COR-L47 (cell line): ENCODE measurements at places on chromosomes 3 and 15.

GRCh38 chr3:61892891-61893290, 331.5 kb downstream of the PTPRG start:
- DNase-seq, result no peak

GRCh38 chr15:101047301-101047781, 128.2 kb downstream of the LRRK1 start:
- DNase-seq, result no peak

GRCh38 chr3:155252535-155252934, 40.9 kb downstream of the STRIT1 start:
- DNase-seq, result no peak

DNA sequence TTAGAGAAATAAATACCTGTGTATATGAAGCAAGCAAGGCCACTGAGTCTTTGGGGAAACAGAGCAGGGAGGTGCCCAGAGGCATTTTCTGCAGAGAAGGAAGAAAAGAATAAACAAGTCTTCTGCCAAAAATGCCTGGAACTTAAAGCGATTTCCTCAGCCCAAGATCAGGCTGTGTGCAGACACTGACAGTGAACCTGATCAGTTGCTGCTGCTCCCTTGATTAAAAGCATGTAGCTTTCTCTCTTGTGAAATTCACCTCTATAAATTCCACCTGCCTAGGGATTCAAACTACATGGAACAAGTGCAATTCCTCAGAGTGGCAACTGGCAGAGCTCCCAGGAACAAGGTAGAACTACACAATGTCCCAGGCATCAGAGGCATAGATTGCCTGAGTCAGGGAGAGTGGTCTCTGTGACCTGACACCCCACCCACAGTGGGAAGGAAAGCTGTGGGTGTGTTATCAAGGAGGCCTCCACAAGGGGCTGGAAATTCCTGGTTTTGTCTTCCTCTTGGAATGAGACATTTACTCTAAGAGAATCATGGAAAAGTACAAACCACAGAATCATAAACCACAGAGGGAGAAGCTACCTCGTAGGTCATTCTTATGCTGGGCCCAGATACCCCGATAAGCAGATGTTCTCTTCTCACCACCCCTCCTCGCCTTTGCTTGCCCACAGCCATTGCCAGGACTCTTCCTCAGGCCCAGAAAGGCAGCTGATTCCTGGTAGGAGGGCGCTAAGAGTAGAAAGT, 1.8 kb upstream of the ZBTB38 start:
- DNase-seq, result no peak

- DNase-seq, result no peak
Measured at GRCh38 chr3:23277688-23278087, 74.6 kb downstream of the UBE2E2 start.

- peak; percentile 41 for DNase-seq
Measured at GRCh38 chr3:155870945-155871745, 695 bp downstream of the GMPS start.

DNA sequence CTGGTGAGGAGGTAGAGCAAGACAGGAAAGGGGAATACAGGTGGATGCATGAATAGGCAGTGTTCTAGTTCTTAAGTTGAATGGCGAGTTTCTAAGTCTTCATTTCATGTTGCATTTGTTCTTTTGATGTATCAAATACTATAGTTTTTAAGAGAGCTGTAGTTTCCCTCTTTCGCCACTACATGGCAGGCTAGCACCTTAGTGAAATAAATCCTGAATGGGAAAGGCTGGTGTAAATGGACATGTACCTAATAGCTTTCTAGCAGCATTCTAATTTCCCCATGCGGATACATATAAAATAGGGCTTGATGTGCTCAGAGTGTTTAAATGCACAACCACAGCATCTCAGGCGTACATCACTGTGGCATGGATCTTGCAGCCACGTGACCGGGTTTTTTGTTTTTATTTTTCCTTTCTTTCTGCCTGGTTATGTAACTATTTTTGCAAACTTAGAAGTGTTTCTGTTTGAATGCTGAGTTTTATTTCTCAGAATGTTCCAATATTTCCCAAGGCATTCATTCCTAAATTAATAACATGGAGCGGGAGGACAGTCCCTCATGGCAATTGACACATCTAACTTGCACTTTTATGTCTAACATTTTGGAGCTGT, 23.5 kb upstream of the CLN6 start:
- DNase-seq, result peak; percentile 68

DNA sequence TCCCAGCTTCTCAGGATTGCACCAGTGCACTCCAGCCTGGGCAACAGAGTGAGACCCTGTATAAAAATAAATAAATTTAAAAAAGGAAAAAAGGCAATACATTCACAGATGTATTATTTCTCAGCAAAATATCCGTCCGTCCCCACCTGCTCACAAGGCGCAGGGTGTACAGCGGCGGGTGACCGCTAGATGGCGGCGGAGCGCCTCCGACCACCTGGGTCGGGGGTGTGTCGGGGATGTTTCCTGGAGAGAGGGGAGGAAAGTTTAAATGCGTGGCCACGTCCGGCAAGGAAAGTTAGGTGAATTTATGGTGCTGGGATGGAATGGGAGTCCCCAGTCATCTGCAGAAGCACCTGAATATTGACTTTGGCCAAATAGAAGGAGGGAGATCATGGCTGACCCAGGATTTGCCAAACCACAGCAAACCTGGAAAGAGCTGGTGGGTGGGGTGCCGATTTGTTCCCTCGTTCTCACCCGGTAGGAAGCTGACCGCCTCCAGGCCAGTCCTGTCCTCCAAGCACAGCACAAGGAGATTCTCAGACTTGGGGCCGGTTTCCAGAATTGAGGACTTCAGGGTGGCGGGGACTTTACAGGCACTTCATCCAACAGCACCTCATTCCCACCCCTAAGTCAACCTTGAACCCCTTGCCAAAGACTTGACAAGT, 88.3 kb downstream of the TMEM266 start:
- DNase-seq, result peak; percentile 29

GRCh38 chr3:59818033-59818918, 768.5 kb upstream of the CFAP20DC start:
- DNase-seq, result peak; percentile 32

GRCh38 chr15:27165590-27165989, 194.6 kb downstream of the GABRG3 start:
- peak; percentile 13 for DNase-seq

- DNase-seq, result no peak
Measured at GRCh38 chr3:81005992-81006391, 755.5 kb downstream of the GBE1 start.

GRCh38 chr15:63587527-63587926, 9.7 kb upstream of the FBXL22 start:
- peak; percentile 24 for DNase-seq

DNA sequence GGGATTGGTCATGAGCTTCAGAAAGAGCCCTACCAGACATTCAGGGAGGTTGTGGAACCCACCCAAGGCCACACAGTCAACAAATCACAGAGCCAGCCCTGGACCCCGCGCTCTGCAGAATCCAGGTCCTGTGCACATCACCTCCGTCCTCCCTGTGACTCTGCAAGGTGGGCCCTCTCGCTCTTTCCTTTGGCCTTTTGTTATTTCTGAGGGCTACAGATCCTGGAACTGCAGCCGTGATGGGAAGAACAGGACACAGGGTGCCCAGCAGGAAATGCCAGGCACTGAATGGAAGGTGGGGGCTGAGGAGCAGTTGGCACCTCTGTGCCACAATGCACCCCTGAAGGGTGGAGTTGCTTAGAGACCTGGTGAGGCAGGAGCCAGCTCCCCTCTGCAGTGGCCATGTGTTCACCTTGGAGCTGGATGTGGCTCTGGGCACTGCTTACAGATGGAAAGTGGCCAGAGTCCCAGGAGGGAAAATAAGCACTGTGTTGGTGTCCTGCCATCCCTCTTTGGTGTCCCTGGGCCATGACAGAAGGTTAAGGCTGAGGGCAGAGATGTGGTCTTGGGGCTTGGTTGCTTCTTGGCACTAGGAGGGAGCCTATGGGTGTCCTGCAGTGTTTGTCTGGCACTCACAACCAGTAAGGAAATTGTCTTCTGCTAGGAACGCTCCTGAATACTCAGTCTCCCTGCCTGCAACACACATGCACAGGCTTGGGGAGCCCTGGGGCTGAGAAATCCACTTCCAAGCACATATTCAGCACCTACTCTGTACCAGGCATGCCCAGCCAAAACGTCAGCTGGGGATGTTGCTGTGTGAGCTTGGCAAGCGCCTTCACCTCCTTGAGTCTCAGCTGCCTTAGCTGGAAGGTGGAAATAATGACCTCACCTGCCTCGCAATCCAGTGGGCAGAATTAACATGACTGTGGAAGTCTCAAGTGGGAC, 98.0 kb upstream of the SLC6A6 start:
- DNase-seq, result no peak

- DNase-seq, result no peak
Measured at GRCh38 chr15:58864602-58865424, 68.7 kb downstream of the SLTM start.

GRCh38 chr3:187005827-187006481, 75.6 kb downstream of the ST6GAL1 start:
- no peak for DNase-seq

DNA sequence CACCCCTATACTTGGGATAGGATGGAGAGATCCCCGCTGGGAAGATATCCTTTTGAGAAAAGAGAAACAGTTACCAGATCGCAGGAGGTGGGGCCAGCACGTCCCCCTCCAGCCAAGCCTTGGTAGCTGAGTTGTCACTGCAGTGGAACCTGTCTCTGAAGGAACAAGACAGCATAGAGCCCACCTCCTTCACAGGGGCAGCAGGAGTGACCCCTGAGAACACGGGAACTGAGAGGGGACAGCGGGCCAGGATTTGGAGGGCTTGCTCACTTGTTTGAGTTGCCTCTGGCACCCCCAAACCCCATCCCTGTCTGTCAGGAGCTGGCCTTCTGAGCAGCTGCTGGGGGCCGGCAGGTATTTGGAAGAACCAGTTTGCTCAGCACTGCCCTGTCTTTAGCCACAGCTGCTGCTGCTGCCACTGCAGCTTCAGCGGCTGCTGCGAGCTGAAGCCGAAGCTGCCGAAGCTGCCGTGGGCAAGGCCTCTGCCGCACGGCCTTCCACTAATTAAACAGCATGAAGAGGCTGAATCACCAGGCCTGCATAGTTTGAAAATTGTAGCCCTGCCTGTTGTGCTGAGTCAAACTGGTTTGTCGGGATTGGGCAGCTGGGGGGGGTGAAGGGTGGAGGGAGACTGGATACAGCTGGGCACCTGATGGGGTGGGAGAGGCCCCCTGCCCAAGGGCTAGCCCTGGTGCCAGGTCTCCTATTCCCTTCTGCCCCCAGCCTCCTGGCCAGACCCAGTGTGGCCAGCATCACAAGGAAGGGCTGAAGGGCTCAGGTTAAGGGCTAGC, 4.0 kb downstream of the EPHB3 start:
- peak; percentile 72 for DNase-seq

- no peak for DNase-seq
Measured at GRCh38 chr3:194076475-194076874, 59.5 kb upstream of the HES1 start.

DNA sequence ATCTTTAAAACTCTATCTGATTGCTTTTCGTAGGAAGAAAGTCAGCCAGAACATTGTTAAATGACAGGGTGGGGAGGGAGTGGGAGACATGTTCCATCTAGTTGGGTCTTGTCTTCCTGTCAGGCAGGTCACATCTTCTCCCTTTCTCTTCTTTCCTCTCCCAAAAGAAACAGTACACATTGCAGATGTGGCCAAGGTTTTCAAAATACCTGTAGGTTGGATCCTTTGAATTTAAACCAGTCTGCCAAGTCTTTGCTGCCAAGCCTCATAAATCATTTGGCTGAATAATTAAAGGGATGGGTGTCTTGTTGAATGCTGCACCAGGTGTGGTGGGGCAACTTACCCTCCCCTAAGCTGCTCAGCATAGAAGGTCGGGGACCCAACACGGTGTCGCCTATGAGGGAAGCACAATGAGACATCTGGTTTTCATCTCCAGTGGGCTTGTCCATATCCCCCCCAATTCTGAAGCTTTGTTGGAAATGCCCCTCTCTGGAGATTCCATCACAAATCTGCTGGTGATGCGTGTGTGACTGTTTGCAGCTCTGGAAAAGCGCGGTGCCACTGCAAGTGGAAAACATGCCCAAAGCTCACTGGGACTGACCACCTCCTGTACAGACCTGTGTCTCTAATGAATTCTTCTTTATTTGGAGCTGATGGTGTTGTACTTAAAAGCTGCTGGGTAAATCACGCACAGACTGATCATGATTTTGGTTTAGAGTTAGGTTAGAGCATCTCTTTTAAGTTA, 112.6 kb downstream of the FILIP1L start:
- DNase-seq, result peak; percentile 87

DNA sequence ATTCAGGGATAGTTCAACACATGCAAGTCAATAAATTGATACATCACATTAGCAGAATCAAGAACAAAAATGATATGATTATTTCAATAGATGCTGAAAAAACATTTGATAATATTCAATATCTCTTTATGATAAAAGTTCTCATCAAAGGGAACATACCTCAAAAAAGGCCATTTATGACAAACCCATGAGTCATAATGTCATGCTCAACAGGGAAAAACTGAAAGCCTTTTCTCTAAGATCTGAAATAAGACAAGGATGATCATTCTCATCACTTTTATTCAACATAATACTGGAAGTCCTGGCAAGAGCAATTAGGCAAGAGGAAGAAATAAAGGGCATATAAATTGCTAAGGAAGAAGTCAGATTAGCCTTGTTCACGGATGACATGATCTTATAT, 54.1 kb upstream of the TMEM158 start:
- no peak for DNase-seq

DNA sequence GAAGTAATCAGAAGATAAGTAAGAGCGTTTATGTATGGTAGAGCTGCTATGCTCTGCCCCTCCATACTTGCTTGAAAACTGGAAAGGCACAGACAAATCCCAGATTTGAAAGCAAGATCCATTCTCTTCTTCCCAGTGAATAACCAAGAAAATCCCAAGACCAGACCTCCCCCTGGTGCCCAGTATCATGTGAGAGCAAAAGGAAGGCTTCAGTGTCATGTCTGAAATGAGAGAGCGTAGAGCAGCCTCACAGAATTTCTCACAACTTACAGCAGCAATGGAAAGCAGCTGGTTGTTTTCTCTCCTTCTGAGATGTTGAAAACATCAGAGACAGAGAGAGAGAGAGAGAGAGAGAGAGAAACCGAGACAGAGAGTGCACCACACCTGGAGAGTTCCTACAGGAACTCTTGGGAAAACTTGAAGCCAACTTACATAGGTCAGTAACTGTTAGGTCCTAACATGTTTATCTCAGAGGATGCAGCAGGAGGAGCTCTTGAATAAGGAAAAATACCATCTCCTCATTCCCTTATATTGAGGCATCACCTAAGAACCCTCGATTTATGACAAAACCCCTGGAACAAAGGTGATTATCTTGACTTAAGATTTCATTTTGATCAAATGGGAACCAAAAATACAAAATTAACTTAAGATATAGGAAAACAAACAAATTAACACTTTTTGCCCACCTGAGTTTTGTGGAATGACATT, 273.3 kb downstream of the NSUN3 start:
- DNase-seq, result peak; percentile 15

DNA sequence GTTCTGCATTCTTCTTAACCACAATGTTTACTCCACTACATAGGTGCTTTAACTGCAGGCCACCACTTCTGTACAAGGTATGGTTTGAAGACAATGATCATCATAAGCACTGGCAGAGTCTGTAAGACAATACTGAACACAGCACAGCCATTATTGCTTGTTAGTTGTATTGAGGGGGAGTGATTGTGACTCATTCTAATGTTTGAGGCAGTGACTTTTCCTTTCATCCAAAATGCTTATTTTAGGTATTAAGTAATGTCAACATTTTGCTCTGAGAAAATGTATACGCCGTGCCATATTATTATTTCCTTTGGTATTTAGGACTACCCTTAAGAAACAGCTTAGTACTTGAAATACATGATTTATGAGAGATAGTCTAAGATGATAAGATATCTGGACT, 618.2 kb upstream of the ZNF717 start:
- no peak for DNase-seq
